ENCODE measurements at places on chromosomes 3 and 15.

- DNase-seq: no peak
These were observed 289.1 kb upstream of the MCTP2 start for GRCh38 chr15:93942269-93942694.

DNA sequence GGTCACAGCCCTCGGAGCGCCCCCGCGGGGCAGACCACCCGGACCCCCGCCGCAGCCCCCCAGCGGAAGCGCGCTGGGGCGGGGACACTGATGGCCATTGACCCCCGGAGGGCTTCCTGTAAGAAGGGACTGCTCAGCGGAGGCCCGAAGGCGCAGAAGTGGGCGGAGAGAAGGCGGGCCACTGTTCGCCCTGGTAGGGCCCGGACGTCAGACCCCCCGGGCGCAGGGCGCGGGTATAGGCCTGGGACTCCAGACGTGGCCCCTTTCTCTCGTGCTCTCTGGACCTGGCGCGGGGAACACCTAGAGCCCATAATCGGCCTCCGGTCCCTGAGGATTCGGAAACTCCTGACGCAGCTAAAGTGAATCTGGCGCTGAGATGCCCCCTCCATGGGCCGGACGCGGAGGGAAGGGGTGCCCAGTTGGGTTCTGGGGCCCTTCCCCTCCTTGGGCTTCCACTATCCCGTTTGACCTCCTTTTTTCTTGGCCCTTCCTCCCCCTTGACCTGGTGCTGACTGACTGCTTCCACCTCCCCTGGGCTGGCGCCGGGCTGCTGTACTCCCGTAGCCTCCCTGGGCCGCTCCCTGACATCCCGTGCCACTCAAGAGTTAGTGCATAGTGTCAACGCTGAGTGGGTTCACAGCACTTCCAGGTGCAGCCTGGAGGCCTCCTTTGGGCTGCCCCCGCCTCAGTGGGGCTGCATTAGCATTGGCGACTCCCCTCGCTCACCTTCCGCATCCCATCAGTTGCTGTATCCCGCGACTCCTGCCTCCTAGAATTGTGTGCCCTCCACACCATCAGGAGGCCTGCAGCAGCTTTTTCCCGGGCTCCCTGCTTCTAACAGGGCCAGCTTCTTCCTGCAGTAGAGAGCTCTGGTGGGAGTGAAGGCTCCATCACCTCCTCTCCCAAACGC lies 694 bp downstream of the ABTB1 start:
- DNase-seq: no peak

DNA sequence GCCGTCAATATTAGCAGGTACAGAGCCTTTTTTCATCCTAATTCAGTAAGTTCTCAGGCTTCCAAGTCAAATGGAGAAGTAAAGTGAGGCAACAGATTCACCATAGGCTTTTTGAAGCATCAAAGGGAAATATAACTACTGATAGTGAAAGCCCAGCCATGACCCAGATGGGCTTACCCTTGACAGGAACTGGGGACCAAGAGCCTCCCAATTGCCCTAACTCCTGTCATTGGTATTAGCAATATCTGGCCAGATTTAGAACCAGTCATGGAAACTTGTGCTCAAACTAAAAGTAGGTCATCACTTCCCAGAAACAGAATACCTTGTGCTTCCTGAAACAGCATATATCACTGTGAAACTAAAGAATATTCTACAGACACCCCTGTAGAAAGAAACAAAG lies 33.0 kb downstream of the NME9 start:
- no peak for DNase-seq

GRCh38 chr3:180705619-180706018 lies 26.3 kb upstream of the CCDC39 start:
- DNase-seq: no peak

DNA sequence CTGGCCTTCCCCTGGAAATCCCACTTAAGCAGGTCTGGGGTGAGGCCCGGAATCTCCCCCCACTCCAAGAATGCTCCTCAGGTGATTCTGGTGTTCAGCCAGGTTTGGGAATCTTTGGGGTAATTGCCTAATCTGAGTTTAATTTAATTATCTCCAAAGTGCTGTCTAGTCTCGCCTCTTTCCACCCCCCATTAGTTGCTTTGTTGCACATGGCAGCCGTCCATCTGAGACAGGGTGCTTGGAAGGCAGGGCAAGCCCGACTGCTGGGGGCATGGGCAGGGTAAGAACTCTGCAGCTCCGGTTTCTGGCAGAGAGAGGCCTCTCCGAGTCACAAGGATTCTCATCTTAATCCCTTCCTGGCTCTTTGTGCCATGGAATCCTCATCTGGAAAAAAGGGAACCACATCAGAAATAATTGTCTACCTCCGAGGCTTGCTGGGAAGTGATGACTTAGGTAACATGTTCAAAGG lies 15.0 kb downstream of the IL17RD start:
- DNase-seq: no peak

GRCh38 chr3:10453431-10454163 lies 51.8 kb downstream of the ATP2B2 start:
- DNase-seq: no peak

GRCh38 chr3:134863915-134864314 lies 68.9 kb downstream of the EPHB1 start:
- no peak for DNase-seq

GRCh38 chr3:47473391-47473790 lies 2.4 kb downstream of the SCAP start:
- no peak for DNase-seq

Data from naive thymus-derived CD4-positive, alpha-beta T cell (primary cell).